ENCODE measurements at places on chromosomes 11 and 22.

GRCh38 chr11:47394322-47395222, 13.8 kb upstream of the SLC39A13 start:
- peak; percentile 42 for DNase-seq

GRCh38 chr22:48079505-48080290, 1317.2 kb downstream of the TBC1D22A start:
- no peak for DNase-seq

DNA sequence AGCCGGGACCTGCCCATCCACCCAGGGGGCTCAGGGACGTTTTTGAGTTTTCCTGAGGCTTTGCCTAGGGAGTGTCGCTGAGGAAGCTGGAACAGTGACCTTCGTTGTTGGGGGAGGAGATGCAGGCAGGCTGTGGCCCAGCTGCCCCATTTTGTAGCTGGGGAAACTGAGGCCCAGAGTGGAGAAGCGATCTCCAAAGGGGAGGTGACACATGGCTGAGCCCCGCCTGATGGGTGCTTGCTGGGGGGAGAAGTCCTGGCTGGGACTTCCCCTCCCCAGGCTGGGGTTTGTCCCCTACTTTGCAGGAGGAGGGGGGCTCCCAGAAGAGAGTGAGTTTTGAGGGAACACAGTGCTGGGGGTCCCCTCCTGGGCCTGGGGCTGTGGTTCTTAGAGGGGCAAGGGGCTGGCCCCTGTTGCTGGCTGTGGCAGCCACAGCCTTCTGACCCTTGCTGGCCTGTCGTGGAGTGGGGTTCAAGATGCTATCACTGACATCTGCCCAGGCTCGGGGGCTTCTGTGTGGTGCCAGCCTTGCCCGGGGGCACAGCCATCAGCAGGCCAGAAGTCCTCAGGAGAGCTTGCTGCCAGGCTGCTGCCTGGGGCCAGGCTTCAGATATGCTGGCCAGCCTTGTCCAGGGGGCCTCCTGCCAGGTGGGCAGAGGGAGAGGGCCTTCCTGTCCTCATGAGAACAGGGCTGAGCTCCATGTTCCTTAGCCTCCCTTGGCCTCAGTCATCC, 21.4 kb downstream of the KCNQ1 start:
- no peak for DNase-seq

- no peak for DNase-seq
These were observed 34.9 kb upstream of the POLD3 start for GRCh38 chr11:74557526-74557925.

- no peak for DNase-seq
These were observed 38.5 kb downstream of the CDON start for GRCh38 chr11:126024123-126024522.

All from naive thymus-derived CD4-positive, alpha-beta T cell (primary cell).